Neuronal stem cell (in vitro differentiated cells): ENCODE measurements at places on chromosomes 11 and 22.
A peak's percentile ranks its signal among the peaks of the same experiment; 100 is the strongest.

- DNase-seq = no peak
Observed at GRCh38 chr22:33779243-33779642, 141.0 kb downstream of the LARGE1 start.

GRCh38 chr11:1827931-1828330, 6.9 kb upstream of the SYT8 start:
- DNase-seq = no peak

- DNase-seq = no peak
Observed at GRCh38 chr11:116177521-116178210, 595.1 kb downstream of the BUD13 start.

DNA sequence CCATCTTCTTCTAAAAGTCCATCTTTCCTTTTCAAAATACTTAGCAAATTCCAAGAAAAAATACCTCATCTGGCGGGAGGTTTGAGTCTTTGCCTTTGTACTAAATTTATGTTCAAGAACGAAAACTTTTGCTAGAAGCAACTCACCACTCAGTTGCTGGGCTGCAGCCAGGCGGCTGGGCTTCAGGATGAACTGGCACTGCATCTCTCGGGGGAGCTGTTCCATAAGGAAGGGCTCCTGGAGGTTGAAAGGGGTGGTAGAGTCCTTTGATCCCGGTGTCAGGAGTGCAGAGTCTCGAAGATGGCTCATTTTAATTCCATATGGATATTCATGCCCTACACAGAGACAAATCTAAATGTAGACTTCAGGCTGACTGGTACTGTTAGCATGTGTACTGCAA, 105.8 kb downstream of the ARHGAP20 start:
- DNase-seq = no peak

DNA sequence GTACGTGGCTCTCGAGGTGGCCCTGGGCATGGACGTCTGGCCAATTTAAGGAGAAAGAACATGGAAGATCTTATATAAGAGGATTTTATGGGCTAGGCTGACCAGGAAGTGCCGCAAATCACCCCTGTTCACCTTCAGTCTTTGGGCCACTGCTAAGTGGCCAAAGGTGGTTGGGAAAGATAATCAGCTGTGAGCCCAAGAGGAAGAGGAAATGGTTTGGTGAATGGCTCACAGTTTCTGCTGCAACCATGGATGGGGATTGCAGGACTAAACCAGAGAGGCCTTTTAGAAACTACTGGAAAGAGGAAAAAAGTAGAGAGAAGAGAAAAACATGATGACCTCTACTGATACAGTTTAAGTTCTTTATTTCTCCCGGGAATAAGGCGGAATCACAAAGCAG, 96.0 kb upstream of the ARHGAP20 start:
- no peak for DNase-seq

DNA sequence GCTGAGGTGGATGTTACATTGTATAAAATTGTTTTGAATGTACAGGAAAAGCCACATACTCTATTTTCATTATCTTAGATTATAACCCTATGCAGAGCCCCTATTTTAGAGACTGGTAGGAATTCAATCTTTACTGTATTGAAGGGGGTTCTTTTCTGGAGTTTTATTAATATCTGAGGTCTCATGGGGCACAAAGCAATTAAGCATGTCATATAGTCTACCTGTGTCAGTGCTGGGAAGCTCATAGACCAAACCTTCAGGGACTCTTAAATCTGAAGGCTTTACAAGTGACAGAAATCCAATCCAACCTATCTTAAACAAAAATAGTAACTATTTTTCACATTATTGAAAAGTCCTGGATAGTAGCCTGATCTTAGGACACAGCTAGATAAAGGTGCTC, 733.7 kb downstream of the NELL1 start:
- DNase-seq = no peak

GRCh38 chr11:82536706-82537105, 197.0 kb downstream of the FAM181B start:
- no peak for DNase-seq

DNA sequence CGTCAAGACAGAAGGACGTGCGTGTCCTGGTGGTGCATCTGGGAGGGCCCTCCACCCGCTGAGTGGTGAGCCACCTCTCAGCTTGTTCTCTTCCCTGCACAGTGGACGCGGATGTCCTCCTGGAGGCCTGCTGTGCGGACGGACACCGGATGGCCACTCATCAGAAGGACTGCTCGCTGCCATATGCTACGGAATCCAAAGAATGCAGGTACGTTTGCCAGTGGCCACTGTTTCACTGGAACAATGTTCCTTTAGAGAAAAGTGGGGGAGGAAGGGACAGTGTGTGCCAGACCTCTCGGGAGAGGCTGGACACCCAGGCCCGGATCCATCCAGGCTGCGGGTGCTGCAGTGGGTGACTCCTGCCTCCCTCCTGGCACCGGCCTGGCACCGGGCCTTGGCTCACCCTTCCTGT, 15.9 kb downstream of the FBLN1 start:
- no peak for DNase-seq

GRCh38 chr11:69924308-69925161, 105.3 kb upstream of the FGF3 start:
- no peak for DNase-seq

GRCh38 chr22:27800250-27801201, 1.0 kb downstream of the MN1 start:
- peak; percentile 59 for DNase-seq

GRCh38 chr11:33747979-33748378, 11.8 kb upstream of the CD59 start:
- no peak for DNase-seq

DNA sequence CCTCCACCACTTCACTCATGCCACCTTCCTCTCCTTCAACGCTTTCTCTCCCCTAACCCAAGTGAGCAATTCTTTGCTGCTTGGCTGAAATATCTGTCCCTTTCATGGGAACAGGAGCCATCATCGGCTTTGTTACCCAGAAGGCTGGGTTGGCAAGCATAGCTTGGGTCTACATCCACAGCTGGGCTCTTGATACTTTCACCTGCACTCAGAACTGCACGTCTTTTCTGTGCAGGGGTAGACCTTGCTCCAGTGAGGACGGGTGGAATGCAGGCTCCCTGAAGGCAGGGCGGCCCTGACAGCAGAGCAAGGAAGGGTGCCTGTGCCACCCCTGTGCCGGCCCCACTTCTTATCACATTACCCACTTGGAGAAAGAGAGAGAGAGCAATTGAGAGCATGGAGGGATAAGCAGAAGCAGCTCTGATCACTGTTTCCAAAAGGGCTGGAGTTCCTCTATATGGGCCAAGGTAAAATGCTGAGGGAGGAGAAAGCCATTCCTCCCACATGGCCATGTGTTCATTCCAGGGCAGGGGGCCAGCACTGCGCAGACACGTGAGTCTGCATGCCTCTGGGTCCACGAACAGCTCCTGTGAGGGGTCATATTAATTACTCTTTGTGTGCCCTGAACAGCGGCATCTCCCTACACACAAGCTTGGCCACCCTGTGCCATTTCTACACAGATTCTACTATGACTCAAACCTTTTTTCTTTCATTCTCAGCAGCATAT, 181.8 kb downstream of the BUD13 start:
- DNase-seq = no peak

GRCh38 chr11:71115770-71116692, 136.3 kb downstream of the SHANK2 start:
- no peak for DNase-seq

DNA sequence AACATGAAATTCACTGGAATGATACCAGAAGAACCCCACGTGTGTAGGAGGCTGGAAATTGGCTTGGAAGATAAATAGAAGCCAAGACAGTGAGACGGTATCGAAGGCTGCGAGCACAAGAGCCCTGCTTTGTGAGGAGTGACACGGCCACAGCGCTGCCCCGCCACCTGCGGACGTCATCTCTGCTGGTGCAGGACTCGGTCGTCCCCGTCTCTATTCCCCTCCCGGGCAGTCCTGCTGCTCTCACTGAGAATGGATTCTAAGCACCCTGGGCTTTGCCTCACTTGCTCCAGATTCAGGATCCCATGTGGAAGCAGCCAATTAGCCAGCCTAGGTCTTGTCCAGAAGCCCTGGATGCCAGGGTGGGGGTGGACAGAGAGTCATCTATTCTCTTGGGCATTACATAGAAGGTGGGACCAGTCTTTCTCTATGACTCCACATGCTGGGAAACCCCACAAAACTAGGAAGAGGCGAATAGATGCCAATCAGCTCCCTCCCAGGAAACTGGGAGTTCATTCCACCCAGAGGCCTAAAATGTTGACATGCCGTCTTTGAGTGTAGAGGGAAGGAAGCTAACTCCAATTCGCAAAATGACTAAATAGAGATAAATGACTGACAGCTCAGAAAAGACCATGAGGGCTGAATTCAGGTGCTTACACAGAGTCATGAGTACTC, 25.1 kb downstream of the APOL3 start:
- no peak for DNase-seq

DNA sequence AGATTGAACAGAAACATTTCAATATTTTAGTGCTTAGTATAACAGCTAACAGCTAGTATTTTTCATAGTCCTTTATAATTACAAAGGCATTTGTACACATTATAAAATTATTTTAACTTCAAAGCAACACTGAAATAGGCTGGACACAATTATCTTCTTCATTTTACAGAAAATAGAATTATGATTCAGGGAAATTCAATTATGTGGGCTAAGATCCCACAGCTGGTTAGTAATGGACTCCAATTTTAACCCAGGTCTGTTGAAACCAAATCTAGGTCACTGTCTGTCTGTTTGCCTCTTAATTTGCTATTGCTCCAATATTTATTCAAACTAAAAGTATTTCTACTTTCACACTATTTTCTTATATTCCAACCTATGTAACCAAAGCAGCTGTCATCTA, 154.1 kb upstream of the CTSC start:
- DNase-seq = no peak

- DNase-seq = peak; percentile 68
Observed at GRCh38 chr11:64165842-64166635, at the start of gene MACROD1. Gene MACROD1, minus strand, starts transcription at chr11:64166113. Its CDS starts 119 bp downstream, at chr11:64165994.

- no peak for DNase-seq
Observed at GRCh38 chr11:6025056-6025455, 5.5 kb downstream of the OR56A1 start.

GRCh38 chr22:19943082-19944026, 1.7 kb upstream of the TXNRD2 start:
- DNase-seq = no peak

- DNase-seq = no peak
Observed at GRCh38 chr22:50218996-50219727, 18.4 kb downstream of the SELENOO start.

DNA sequence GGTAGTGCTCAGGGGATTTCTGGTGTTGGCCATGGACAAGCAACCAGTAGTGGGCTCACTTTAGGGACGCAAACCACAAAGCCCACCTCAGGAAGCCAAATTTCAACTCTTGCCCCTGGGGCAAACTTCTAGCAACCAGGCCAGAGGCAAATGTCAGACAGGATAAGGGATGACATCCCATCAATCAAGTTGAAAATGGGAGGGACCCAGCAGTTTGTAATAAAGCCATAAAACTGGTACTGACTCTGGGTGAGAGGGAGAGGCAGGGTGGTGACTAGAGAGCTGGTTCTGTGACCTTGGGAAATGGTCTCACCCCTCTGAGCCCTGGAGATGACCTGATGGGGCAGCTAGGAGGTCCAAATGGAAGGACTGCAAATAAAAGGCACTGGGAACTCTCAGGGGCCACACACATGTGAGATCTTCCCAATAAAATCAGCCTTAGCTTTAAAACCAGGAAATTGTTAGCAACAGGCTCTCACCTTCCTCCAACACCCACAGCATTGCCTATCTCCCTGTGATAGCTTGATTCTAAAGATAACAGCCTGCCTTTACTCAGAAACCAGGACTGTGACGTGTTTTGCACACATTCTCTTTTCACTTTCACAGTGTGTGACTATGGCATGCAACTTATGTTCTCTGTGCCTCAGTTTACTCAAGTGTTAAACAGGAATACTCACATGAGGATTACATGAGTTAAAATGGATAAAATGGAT, 6.4 kb upstream of the TBC1D10A start:
- no peak for DNase-seq

DNA sequence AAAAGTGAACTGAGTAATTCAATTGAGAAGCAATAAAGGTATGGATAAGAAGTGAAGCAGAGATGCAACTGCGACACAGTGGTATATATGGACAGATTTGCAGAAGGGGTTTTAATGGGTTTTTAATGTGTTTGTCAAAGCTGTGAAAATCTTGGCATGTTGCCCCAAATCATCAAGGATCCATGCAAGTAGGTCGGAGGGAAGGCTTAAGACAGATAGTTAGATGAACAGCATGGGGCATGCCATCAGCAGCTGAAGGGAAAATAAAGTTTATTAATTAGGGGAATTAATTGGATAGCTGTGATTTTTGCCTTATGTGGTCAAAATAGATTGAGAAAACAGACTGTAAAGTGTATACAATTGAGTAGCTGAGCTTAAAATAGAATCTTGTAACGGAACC, 840.1 kb downstream of the JRKL start:
- no peak for DNase-seq

- DNase-seq = no peak
Observed at GRCh38 chr11:87397011-87397865, 359.5 kb downstream of the TMEM135 start.

- no peak for DNase-seq
Observed at GRCh38 chr11:120398132-120398531, 61.9 kb downstream of the ARHGEF12 start.

DNA sequence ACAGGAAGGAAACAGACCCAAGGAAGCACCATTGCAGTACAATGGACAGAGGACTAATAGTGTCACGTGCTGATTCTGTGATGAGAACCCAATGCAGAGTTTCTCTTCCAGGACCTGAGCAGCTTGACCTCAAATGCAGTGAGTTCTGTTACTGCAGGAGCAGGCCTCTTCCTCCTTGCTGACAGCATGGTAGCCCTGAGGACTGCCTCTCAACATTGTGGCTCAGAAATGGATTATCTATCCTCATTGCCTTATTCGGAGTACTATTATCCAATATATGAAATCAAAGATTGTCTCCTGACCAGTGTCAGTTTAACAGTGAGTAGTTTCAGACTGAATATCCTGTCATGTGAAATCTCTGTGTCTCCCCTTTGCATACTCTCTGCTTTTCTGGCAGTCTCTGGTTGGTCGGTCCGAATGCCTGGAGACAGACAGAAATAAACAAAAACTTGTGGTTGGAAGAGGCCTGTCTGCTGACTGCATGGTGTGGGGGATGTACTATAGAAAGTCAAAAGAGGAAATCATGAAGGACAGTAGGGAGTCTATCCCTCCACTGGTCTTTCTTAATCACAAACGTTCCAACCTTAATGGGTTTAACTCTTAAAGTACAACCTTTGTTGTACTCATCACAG, 6.9 kb upstream of the MS4A14 start:
- DNase-seq = no peak

DNA sequence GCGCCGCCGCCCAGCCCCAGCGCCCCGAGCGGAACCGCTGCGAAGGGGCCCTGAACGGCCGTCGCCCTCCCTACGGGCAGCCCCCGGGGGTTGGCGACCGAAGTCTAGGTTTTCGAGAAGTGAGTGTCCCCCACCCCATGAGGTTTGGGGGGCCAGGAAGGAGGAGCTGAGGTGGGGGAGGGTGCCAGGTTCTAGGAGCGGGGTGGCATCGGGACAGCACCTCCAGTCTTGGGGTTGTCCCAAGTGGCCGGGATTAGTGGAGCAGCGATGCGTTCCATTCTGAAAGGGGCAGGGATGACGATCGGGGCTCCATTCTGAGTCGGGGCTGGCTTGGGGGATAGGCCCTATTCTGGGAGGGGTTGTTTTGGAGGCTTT, 408 bp downstream of the PPP2R5B start:
- DNase-seq = no peak
